ENCODE measurements at places on chromosomes 6 and 20. TPM values are rescaled to one million over a fixed set of nuclear protein-coding genes. Genes with fewer than 3 reads are reported as not detected.

The PRRT1 gene
- 2.1 TPM for total RNA-seq

The EYA4 gene
- 8.1 TPM for total RNA-seq

The MCCD1 gene
- total RNA-seq: not detected

- no peak for DNase-seq
Measured at GRCh38 chr6:139429580-139430145, 55.2 kb upstream of the CITED2 start.

- DNase-seq: no peak
Measured at GRCh38 chr6:64289931-64290330, 654.3 kb downstream of the PHF3 start.

DNA sequence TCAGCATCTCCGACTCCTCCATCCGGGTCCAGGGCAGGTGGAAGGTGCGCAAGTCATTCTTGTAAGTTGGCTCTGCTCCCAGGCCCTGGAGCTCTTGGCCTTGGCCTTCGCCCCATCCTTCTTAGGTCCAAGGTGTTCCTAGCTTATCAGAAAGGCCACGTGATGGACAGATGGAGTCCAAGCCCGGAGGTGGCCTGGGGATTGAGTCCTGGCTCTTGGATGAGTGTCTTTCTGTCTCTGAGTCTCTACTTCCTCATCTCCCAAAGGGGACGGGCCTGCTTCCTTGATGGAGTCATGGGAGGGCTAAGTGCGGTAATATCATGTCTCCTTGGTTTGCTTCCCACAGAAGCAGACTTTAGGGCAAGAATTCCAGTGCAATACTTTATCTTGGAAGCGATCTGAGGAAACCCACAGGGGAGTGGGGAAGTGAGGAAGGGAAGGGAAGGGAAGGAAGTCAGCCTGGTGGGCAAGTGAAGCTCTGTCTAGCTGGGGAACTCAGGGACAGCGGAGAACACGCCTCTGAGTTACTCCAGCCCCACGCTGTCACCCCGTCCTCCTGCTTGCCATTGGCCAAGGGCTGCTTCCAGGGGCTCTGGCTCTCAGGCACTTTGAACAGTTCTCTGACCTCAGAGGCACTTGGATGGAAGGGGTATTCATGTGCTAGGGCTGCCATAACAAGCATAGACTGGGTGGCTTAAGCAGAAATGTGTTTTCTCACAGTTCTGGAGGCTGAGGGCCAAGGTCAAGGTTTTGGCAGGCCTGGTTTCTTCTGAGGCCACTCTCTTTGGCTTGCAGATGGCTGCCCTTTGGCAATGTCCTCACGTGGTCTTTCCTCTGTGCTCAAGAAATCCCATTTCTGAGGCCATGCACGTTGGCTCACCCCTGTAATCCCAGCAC, 4.8 kb downstream of the LBP start:
- no peak for DNase-seq

DNA sequence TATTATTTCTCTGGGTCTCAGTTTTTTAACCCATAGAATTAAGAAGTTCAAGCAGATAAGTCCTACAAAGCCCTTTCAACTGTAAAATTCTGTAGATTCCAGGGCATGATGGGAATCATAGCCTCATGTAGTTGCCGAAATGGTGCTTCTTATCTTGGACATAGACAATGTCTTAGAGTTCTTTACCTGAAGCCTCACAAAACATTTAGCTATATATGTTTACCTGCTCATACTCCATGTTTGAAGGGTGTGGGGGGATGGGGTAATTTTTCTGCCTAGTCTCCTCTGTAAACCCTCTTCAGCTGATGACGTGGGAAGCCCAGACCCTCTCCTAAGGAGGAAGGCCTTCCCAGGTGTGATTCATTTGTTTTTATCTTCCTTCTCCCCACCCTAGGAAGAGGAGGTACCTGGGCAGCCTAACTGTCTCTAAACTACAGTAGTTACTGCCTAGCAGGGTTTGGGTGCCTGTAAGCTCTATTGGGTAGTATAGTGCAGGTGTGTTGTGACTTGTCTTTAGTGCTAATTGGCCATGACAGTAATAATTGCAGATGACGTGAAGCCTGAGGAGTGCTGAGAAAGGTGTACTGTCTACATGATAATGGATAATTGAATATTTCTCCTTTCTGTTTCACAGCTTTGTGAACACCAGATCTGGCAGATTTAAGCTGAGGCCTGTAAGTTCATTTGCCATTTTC, 230.8 kb downstream of the TFAP2B start:
- DNase-seq: no peak

DNA sequence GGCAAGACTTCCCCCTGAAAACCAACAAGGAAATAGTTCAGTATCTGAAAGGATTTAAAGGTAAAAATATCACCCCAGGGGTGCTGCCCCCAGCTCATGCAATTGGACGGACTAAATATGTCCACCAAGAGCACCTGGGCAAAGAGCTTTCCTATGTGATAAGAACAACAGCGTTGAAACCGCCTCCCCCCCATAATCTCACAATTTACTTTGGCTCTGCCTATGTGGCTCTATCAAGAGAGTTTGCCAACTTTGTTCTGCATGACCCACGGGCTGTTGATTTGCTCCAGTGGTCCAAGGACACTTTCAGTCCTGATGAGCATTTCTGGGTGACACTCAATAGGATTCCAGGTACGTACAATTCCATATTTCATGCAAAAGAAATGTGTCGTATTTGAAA, 35.8 kb downstream of the GCNT2 start:
- no peak for DNase-seq

DNA sequence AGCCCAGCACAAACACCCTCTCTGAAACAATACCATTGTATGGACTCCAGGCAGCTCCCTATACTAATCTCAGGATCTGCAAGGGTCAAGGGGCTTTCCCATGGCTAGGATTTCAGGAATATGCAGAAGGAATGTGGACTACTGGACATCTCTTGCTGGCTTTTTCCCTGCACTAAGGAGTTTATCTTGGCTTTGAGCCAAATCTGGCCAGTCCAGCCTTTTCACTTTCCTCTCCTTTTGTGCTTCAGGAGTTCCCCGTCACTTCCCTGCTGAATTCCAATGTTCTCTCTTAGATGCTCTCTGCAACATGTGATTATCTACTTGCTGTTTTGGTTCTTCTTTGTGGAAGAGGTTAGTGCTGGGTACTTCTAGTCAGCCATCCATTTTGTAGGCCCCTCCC, 568.2 kb downstream of the HDGFL1 start:
- DNase-seq: no peak

DNA sequence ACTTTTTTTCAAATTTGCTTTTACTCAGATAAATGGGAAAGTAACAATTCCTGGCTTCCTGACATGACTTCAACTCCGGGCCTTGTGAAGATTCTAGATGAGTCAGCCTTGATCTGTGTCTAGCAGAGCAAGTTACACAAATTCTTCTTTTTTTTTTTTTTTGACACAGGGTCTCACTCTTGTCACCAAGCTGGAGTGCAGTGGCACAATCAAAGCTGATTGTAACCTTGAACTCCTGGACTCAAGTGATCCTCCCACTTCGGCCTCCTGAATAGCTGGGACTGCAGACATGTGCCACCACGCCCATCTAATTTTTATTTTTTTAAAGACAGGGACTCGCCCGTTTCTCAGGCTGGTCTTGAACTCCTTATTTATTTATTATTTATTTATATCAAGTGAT, 7.3 kb upstream of the ARHGAP18 start:
- no peak for DNase-seq

- DNase-seq: peak; percentile 2
Measured at GRCh38 chr6:170080828-170081371, 210.0 kb downstream of the DLL1 start.
